Posterior vena cava (tissue), 2 donors: ENCODE measurements at places on chromosomes 6 and 20. TPM values are rescaled to one million over a fixed set of nuclear protein-coding genes. Genes with fewer than 3 reads are reported as not detected.

GFRA4 gene
- total RNA-seq, result not detected

TMC2 gene
- 0.14 TPM for total RNA-seq

TDRD6 gene
- total RNA-seq, result 0.52 TPM

VSTM2L gene
- 6.4 TPM for total RNA-seq

LPIN3 gene
- total RNA-seq, result 12.7 TPM

EYS gene
- not detected for total RNA-seq

HSPA1L gene
- total RNA-seq, result 1.4 TPM

FNDC1 gene
- 5.1 TPM for total RNA-seq

BFSP1 gene
- 0.67 TPM for total RNA-seq

DST gene
- 473 TPM for total RNA-seq

SNPH gene
- 8.9 TPM for total RNA-seq

PGC gene
- not detected for total RNA-seq

TCF21 gene
- 4.5 TPM for total RNA-seq

GMEB2 gene
- total RNA-seq, result 6.9 TPM

HSD17B8 gene
- 2.8 TPM for total RNA-seq

KIF25 gene
- total RNA-seq, result not detected

PNLDC1 gene
- total RNA-seq, result 0.19 TPM

CFAP206 gene
- total RNA-seq, result 0.48 TPM

C6orf163 gene
- total RNA-seq, result 3.5 TPM

ATG5 gene
- 29.4 TPM for total RNA-seq

CPXM1 gene
- 9.6 TPM for total RNA-seq

PEX3 gene
- total RNA-seq, result 24.2 TPM

SYNDIG1 gene
- 11.3 TPM for total RNA-seq

NFS1 gene
- 15.9 TPM for total RNA-seq

SLC22A3 gene
- 24.3 TPM for total RNA-seq

TRERF1 gene
- 5.6 TPM for total RNA-seq

CNBD2 gene
- 2.0 TPM for total RNA-seq

VNN1 gene
- 1.9 TPM for total RNA-seq

PACSIN1 gene
- total RNA-seq, result not detected

TAF4 gene
- total RNA-seq, result 11.4 TPM

GSTA1 gene
- not detected for total RNA-seq

GRIK2 gene
- total RNA-seq, result 1.7 TPM

IL20RA gene
- total RNA-seq, result 0.19 TPM

PPIL6 gene
- 1.9 TPM for total RNA-seq

THBD gene
- 53.6 TPM for total RNA-seq

PKHD1 gene
- not detected for total RNA-seq

TMEM200A gene
- total RNA-seq, result 24.0 TPM

BMP5 gene
- total RNA-seq, result 0.32 TPM

RTF2 gene
- total RNA-seq, result 68.7 TPM

RRAGD gene
- 21.7 TPM for total RNA-seq

COL12A1 gene
- total RNA-seq, result 219 TPM

PAX1 gene
- total RNA-seq, result not detected

SLC35D3 gene
- not detected for total RNA-seq

LAMA4 gene
- 189 TPM for total RNA-seq

ADNP gene
- 48.1 TPM for total RNA-seq

APOBEC2 gene
- not detected for total RNA-seq

HEY2 gene
- 9.2 TPM for total RNA-seq

SAPCD1 gene
- total RNA-seq, result not detected

MYCT1 gene
- 13.6 TPM for total RNA-seq
